ENCODE measurements at places on chromosomes 2 and 18.

DNA sequence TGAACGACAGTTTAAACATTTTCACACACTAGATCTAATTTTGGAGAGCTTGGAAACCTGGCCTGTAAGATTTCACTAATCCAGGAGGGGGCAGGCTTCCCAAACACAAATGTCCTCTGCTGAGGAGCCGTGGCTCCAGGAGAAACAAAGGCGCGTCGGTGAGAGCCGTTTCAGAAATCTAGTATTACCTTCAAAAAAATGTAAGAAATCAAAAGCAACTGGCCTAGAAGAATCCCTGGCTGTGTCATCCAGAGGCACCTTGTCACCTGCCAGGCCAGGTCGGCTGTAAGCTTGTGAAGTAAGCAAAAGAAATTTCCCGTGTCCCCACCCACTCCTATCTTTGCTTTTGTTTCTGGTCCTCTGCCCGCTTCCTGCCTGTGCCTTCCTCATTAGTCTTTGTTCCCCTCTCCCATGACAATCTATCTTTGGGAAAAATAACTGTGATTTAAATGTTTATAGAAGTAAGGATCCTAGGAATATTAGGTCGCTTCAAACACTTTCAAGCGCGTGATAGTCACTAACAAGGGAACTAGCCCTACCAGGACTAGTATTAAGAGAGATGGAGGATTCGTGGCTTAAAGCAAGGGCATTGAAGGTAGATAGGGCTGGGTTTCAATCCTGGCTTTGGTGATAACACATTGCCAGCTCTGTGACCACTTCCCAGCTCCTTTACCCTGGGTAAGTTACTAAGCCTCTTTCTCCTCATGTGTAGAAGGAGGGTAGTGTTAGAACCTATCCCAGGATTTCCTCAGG is 99.5 kb upstream of the STK39 start:
- peak; percentile 66 for DNase-seq

DNA sequence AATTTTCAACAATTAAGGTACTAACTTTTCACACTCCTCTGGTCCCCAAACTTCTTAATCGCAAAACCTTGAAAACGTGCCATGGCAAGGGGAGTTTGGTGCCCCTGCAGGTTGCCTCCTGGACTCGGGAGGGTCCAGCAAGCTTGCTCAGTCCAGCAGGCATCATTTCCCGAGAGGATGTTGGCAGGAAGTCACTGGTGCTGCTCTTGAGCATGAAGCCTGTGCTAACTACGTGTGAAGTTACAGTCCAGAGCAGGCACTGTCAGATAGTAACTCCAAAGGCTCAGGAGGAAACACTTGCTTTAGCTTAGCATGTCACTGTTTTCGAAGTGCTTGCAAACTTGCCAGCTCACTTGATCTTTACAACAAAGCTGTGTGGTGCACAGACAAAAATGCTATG is 215.4 kb downstream of the MYCN start:
- no peak for DNase-seq

- DNase-seq, result no peak
Observed at GRCh38 chr2:6700335-6700734, 165.4 kb downstream of the CMPK2 start.

GRCh38 chr2:236503100-236503499 is 66.5 kb upstream of the ACKR3 start:
- DNase-seq, result no peak

GRCh38 chr18:39571511-39571910 is 2005.9 kb upstream of the CELF4 start:
- no peak for DNase-seq

- no peak for DNase-seq
Observed at GRCh38 chr2:133732982-133733900, 165.0 kb upstream of the NCKAP5 start.

DNA sequence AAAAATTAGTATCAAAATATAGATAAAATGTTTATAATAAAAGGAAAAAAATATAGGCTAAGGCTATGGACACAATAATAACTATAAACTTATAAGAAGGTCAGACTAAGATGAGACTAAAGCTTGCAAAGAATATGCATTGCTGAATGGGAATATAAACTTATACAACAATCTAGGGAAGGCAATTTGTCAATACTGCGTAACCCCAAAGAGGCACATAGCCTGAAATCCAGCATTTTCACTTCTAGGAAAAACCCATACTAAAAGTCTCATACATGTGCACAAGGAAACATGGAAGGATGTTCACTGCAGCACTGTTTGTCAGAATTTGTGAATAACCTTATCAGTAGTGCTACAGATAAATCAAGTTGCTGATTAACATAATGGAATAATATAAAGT is 45.5 kb downstream of the FANCL start:
- DNase-seq, result no peak

DNA sequence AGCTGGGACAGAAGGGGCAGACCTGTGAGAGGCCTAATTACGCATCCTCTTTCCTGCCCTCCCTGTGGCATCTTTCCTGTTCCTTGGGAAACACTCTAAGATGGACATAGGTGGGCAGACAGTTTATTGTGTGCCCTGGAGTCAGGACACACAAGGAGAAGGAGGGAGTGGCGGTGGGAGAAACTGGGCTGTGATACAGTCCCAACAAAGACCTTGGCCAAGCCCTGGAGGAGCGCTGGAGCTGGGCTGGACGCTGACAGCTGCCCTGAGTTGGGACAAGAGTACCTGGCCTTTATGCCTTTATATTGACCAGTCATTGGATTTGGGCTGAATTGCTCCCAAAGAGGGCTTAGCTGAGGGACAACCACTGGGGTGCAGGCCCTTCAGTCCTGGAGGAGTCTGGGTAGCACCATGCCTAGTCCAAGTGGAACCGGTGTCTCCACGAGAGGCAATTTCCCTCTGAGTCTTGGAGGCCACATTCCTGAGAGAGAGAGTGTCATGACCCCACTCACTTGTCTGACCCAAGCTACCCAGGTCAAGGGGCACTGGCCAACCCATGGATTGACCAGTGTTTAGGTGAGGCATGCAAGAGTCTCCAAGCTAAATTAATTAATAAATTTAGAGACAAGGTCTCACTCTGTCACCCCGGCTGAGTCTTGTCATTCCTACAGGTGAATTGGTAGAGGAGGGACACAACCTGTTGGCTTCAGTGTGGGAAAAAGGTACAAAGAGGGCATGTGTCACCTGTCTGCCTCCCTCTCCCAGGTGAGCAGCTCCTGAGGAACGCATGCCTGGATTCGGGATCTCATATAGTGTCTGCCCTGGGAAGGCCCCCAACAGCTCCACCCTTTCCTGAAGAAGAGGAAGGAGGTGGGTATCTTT is 107.1 kb upstream of the ST3GAL5 start:
- DNase-seq, result no peak

- no peak for DNase-seq
Observed at GRCh38 chr18:78727057-78727739, 252.4 kb upstream of the SALL3 start.
